RKO (cell line): ENCODE measurements at places on chromosomes 2 and 18.

- DNase-seq, result no peak
Observed at GRCh38 chr2:172998547-172999272, 76.9 kb upstream of the MAP3K20 start.

DNA sequence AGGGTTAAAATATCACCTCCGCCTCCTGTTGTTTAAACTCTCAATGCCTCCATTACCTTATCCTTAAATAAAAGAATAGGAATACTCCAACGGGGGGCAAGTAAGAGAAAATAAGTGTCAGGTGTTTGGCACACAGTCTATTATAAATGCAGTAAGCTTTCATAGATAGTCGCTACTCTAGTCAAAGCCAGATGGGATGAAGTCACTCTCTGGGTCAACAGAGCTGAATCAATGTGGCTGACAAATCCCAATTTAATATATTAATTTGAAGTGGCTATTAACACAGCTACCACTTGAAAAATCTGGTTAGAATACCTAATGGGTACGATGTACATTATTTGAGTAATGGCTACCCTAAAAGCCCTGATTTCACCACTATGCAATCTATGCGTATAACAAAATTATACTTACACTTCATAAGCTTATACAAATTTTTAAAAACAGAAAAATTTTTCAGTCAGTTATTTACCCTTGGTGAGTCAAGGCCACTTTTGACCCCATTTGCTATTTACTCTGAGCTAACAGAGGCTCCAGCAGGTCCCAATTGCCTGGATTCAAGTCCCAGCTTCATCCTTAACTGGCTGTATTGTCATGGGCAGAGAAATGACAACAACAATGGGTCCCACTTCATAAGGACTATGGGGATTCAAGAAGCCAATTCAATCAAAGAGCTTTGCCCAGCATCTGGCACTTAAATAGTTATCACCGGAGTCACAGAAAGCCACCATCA lies 167.5 kb upstream of the PID1 start:
- DNase-seq, result no peak

DNA sequence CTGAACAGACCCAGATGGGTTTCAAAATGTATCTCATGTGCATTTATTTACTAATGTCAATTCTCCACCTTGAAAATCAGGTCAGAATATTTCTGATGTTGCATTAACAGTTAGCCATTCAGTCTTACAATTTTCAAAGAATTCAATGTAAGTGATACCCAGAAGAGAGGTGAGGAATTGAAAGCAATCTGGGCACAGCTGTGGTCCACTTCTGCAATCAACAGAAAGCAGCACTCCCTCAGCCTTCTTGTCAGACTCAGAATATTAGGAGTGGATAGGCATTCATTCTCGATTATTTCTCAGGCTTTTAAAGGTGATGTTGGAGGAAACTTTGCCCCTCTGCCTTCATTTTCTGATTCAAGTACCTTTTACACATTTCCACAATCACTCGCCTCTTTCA lies 15.7 kb downstream of the CCL20 start:
- DNase-seq, result no peak

DNA sequence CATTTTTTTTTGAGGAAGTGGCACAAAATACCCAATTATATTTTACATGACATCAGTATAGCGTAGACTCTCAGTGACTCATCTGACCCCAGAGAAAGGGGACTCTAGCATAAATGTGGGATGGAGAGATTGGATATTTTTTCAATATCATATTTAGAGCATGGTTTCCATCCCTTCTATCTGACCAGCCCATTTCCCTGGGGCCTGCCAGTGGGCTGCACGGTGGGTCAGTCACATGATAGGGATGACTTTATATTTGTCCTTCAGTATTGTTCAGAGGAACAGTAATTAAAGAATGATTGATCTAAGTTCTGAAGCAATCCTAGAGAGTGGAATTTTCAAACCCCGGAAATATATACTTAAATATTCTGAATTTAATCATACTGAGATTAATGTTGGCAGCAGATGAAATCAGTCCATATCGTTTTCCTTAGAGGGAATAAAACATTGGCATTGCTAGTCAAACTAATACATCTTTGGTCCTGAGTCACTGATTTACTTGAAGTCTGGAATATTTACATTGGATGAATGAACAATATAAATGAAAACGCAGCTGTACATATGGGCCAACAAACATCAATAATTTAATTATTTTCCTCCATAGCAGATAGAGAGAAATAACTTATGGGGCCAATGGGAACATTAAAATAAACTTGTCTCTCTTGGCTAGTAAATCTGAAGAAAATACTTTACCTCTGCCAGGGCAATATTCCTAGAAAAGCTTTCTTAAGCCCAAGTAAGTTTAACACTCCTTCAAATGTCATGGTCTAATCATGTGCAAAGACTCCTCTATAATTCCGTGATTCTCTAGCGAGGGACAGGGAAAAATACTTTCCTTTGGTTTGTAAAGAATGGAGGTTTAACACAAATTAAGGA lies 563.6 kb upstream of the PKDCC start:
- DNase-seq, result no peak

DNA sequence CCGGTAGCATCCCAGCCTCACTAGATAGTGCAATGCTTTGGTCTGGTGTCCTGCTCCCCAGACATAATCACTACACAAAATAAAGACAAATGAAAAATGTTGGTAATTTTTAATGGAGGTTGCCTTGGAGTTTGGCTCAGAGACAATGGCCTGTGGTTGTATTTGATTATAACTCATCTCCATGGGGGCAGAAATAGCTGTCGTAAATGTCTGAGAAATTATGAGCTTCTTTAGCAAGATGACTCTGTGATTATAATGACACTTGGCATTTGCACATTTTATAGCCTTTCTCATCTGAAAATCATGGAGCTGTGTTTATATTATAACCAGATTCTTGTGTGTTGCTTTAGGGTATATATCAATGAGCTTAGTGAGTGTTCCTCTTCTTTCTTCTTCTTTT lies 1779.7 kb upstream of the CELF4 start:
- no peak for DNase-seq

DNA sequence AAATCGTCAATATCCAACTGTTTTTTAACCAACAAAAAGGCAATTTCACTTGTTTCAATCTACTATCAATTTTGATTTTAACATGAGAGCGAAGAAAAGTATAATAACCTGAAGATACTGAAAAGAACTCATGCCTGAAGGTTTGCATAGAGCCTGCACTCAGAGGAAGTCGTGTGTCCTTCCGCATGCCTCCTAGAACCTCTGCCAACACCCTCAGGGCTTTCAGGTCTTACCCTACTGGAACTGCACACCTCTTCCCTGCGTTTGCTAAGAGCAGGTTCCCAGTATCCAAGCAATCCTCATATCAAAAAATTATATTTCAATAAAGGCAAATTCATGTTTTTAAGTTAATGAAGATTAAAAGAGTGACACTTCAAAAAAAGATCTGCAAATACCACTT lies 74.7 kb downstream of the PIAS2 start:
- no peak for DNase-seq

DNA sequence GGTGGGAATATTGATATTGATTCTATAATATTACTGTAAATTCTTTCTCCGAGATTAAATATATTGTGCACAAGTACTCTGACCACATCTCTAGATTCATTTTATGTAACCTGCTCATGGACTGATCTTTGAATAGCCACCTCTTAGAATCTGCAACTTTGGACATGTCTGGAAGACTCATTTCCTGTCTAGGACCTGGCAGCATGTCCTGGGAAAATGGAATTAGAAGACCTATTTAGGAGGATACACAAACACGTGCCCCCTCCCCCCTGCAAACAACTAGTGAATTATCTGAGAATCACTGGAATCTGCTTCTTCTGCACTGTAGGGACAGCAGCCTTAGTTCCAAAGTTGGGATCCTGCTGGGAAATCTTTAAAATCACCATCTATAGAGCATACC lies 94.1 kb downstream of the UBE2E3 start:
- DNase-seq, result no peak

DNA sequence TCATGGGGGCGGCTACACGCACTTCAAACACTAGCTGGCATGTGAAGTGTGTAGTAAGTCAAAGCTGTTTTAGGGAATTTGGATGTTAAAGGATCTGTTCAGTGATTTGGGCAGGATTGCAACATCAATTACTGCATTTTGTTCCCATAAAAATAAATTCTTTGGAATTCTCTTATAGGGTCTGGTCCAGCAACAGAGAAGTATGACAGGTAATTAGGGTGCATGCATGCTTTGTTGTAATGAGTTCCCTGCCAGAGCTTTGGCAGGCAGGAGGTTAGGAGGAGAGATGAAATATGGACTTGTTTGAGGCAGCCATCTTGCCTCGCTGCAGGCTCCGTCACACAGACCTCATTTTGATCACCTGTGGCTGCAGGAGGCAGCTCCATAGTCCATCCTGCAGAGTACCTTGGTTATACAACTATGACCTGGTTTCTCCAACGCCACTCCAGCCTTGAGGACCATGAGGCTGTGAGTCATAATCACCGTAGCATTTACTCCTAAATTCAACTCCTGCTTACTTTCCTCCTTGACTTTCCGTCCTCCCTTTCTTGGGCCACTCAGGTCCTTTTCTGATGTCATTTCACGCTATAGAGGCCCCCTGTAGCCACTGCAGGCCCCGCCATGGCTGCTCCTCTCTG lies 26.5 kb upstream of the EML4 start:
- no peak for DNase-seq

GRCh38 chr2:228516019-228516418 lies 334.5 kb upstream of the SPHKAP start:
- DNase-seq, result no peak

DNA sequence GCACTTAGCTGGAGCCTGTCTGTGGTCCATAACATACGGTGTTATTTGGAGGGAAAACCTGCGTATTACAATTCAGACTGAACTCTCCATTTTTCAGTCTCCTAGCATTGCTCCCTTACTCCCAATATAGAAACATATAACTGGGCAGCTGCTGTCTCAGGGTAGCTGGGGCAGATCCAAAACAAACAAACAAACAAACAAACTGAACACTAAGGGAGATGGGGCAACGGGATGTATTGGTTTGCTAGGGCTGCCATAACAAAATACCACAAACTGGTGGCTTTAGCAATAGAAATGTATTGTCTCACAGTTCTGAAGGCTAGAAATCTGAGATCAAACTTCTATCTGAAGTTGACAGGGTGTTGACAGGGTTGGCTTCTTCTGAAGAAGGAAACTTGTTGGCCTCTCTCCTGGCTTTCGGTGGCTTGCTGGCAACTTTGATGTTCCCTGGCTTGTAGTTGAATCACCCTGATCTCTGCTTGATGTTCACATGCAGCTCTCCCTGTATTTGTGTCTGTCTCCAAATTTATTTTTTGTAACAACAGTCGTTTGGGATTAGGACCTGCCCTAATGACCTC lies 329.3 kb upstream of the ZNF804A start:
- DNase-seq, result no peak

DNA sequence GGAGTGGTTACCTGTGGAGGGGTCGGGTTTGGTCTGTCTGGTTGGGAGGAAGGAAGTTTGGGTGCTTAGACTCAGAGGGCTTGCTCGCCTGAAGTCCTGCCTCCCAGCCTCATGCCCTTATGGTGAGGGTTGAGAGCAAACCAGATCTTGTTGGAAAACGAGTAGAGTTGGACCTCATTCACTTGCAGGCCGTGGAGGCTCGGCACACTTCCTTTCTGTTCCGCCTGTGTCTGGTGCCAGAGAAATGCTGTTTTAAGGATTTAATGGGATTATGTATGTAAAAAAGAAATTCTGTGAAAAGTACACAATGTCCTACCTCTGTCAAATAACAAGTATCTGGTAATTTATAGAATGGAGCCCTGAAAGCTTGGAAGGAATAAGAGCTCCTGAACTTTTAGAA lies 29.6 kb downstream of the GATA6 start:
- DNase-seq, result no peak

GRCh38 chr2:27811768-27812167 lies 40.2 kb downstream of the MRPL33 start:
- no peak for DNase-seq

GRCh38 chr2:21774691-21775368 lies 651.1 kb downstream of the TDRD15 start:
- no peak for DNase-seq

- DNase-seq, result no peak
Observed at GRCh38 chr2:210392469-210392881, 77.5 kb upstream of the MYL1 start.

- peak; percentile 68 for DNase-seq
Observed at GRCh38 chr2:218727502-218728165, 17.0 kb downstream of the TTLL4 start.

- DNase-seq, result no peak
Observed at GRCh38 chr2:9673914-9674481, 43.2 kb upstream of the YWHAQ start.

- DNase-seq, result no peak
Observed at GRCh38 chr2:161418715-161419637, 2.9 kb downstream of the TBR1 start.

DNA sequence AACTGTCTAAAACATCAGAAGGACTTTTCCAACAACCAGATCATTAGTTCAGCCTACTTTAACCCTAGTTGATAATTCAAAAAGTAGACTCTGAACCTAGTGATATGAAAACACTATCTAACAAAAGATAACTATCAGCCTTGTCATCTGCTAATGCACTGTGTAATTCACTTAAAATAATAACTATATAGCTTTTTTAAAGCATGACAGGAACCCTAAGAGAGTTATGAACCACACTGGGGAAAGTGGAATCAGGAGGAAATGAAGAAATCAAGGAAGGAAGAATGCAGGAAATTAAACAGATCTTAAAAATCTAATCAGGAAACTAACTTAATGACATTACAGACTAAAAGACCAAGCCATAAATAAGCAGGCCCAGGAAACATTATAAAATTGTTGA lies 9.0 kb downstream of the B4GALT6 start:
- no peak for DNase-seq
